Activated naive CD4-positive, alpha-beta T cell treated with Interleukin-2 at 50 U/mL for 16 hours (primary cell): ENCODE measurements at places on chromosomes 7 and 10.

GRCh38 chr7:107592361-107593024, 12.4 kb downstream of the BCAP29 start:
- no peak for DNase-seq

GRCh38 chr10:122669842-122670241, 29.8 kb downstream of the C10orf120 start:
- no peak for DNase-seq

DNA sequence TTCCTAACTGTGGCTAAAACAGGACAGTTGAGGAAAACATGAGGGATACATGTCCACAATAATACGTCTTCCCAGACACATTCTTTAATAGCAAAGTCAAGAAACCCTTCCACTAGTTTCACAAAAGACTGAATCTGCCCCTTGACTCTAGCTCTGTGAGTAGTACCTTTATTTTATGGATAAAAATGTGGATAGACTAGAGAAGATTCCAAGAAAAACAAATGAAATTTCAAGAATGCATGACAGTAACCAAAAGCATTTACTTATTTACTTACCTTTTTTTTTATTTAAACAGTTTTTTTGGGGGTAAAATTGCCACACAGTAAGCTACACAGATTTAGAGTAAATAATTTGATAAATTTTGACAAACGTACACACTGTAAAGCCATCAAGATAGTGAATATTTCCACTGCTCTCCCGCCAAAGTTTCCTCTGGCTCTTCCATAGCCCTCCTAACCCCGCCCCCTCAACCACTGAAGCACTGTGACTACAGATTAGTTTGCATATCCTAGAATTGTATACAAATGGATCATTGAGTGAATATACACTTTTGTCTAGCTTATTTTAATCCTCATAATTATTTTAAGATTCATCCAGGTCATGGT, 420.4 kb upstream of the ZMIZ1 start:
- DNase-seq: no peak

DNA sequence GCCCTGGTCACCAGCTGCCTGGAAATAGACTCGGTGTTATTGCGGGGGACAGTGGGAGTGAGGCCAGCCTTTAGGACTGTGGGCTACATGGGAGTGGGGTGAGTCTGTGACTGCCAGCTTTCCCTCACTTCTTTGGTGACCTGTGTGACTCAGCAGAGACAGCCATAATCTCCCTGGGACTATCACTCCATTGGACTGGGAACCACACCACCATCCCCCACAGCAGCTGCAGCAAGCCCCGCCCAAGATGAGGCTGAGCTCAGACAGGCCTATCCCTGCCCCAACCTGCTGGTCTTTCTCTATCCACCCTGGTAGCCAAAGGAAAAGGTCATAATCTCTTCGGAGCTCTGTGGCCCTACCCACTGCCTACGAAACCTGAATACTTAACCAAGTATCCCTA, 263.2 kb downstream of the FZD1 start:
- no peak for DNase-seq
